ENCODE measurements at places on chromosomes 7 and 10.

- H3K27ac ChIP-seq: no peak overlapping the region
- H3K4me3 ChIP-seq: no peak overlapping the region
- H3K27me3 ChIP-seq: peaks cover 5% of the 10 kb centered on the region
- H3K36me3 ChIP-seq: no peaks in the 10 kb centered on the region
- H3K4me1 ChIP-seq: peaks cover 5% of the 10 kb centered on the region
- DNase-seq: no peak
Observed at GRCh38 chr10:29908962-29909361, 150.4 kb downstream of the JCAD start.

DNA sequence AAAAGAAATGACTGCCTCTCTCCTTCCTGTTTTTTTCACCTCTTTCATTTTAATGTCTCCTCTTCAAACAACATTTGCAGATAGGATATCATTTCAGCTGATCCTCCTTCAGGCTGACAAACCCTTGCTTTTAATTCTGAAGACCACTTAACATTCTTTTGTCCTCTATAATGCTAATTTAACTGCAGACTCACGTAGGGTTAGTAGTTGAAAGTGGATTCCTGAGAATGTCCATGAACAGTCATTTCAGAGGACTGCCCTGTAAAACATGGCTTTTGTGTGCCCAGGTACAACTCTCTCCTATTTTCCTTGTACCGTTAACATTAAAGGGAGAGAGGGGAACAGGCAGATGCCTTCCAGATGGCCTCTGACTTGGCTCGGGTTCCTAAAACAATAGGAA lies 524.4 kb downstream of the SDK1 start:
- no peaks in the 10 kb centered on the region for H3K36me3 ChIP-seq
- peaks cover 4% of the 10 kb centered on the region for H3K27me3 ChIP-seq
- no peak overlapping the region for H3K27ac ChIP-seq
- H3K4me3 ChIP-seq: no peak overlapping the region
- DNase-seq: no peak

DNA sequence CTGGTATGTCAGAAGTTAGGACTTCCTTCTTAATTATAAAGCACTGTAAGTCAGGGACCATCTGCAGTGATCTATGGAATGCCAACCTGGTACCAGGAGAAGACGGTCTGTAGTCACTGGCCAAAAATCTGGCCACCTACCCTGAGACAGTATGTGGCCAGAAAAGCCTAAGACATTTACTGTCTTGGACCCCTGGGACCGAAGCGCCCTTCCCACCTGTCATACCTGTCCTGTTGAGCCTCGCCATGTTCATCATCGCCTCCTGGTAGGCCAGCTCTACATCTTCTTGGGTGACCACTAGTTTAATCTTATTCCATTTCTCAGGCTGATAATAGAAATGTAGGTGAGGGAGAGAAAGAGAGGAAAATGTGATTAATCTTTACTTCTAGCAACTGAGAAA lies 20.0 kb downstream of the SEPHS1 start:
- DNase-seq: no peak
- no peak overlapping the region for H3K27ac ChIP-seq
- no peaks in the 10 kb centered on the region for H3K27me3 ChIP-seq
- H3K4me3 ChIP-seq: no peak overlapping the region

DNA sequence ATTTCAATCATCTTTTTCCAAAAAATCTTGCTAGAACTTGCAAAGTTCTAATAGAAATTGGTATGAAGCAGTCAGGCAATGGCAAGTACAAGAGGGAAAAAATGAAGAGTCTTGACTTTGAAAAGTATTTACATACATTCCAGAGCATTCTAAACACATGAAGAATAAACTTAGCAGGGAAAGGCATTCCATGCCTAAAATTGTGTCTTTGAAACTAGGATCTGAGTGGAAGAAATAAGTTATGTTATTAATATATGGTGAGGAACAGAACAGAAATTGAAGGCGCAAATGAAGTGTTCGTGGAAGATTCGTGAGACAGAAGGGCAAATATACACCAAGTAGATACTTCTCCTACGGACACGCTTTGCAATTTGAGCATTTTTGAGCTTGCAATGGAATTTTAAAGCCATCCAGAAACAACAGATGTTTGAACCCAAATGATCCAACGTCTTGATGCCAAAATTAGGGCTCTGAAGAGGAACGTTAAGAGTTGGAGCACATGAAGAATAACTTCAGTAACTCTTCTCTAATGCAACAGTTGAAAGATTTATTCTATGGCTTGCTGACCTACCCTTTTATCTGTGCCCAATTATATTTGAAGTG lies 40.6 kb upstream of the SEPTIN7 start:
- H3K36me3 ChIP-seq: no peaks in the 10 kb centered on the region
- DNase-seq: no peak
- H3K27me3 ChIP-seq: no peaks in the 10 kb centered on the region
- no peak overlapping the region for H3K4me3 ChIP-seq
- H3K4me1 ChIP-seq: peaks cover 14% of the 10 kb centered on the region
